DMS79 (cell line): ENCODE measurements at places on chromosomes 4 and X.

GRCh38 chr4:85474818-85475630 lies at the start of gene ARHGAP24:
TSS of gene ARHGAP24 (plus strand) at chr4:85475150.
- DNase-seq: peak; percentile 94

DNA sequence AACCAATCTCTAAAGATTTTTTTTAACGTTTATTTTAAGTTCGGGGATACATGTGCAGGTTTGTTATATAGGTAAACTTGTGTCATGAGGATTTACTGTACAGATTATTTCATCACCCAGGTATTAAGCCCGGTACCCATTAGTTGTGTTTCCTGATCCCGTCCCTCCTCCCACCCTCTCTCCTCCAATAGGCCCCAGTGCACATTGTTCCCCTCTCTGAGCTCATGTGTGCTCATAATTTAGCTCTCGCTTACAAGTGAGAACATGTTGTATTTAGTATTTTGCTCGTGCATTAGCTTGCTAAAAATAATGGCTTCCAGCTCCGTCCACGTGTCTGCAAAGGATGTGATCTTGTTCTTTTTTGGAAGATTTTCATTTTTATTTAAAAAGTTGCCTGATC lies 2309.4 kb upstream of the AGA start:
- DNase-seq: no peak

GRCh38 chr4:27003642-27004113 lies 143.0 kb downstream of the STIM2 start:
- DNase-seq: no peak

DNA sequence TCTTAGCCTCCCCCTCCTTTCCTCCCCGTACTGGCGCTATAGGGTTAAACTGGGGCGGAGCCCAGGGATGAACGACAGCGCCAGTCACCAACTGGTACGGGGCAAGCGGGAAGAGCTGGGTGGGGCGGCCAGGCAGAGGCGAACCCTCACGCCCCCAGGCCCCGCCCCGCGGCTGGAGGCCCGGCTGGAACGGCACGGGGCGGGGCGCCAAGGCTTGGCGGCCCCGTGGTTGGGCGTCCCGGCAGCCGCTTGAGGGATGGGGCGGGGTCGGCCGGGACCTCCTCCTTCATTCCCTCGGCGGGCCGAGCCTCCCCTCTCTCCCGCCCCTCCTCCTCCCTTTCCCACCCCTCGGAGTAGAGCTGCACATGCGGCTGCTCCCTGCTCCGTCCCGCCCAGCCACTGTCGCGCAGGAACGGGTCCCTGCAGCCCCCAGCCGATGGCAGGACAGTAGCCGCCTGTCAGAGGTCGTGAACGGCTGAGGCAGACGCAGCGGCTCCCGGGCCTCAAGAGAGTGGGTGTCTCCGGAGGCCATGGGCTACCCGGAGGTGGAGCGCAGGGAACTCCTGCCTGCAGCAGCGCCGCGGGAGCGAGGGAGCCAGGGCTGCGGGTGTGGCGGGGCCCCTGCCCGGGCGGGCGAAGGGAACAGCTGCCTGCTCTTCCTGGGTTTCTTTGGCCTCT lies at the start of gene EDA:
TSS of gene EDA (plus strand) at position 335 of the 678 bp plus-strand sequence.
- DNase-seq: peak; percentile 66

DNA sequence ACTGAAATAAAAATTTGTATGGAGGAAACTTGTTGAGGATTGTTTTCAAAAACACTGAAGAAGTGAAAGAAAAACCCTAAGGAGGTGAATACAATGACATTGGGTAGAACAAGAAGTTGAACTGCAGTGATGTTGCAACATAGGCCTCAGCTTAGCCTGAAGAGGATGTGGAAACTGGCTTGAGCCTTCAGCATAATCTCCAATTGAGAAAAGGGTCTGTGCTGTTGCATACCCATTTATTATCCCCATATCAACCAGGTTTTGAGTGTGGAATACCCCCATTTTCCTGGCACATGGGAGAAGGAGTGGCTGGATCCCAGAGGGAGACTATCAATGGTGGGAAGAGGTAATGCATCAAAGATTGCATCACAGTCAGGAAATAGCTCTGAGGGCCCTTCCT lies 695.0 kb upstream of the HS3ST1 start:
- no peak for DNase-seq
